ENCODE measurements at places on chromosomes 1 and 21.

DNA sequence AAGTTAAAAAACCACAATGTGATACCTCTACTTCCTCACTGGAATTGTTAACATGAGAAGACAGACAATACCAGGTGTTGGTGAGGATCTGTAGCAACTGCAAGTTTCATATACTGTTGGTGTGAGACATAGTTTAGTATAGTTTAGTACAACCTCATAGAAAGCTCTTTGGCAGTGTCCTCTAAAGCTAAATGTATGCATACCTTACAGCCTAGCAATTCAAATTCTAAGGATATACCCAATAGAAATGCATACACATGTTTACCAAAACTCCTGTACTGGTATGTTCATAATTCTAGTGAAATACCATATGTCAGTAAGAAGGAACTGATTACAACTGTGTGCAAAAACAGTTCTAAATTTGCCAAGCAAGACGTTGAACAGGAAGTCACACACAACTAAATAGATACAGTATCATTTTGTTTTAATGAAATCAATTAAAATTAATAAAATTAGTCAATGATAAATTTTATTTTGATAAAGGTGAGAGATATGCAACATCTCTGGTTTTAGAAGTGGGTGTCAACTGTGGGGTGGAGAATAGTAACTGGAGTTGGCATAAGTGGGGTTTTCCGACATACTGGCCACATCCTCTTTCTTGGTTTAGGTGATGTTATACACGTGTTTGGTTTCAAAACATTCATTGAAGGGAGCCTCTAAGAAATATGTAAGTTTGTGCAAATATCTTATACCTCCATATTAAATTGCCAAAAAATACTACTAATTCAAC is 450.7 kb downstream of the PTPRC start:
- no peak for DNase-seq

DNA sequence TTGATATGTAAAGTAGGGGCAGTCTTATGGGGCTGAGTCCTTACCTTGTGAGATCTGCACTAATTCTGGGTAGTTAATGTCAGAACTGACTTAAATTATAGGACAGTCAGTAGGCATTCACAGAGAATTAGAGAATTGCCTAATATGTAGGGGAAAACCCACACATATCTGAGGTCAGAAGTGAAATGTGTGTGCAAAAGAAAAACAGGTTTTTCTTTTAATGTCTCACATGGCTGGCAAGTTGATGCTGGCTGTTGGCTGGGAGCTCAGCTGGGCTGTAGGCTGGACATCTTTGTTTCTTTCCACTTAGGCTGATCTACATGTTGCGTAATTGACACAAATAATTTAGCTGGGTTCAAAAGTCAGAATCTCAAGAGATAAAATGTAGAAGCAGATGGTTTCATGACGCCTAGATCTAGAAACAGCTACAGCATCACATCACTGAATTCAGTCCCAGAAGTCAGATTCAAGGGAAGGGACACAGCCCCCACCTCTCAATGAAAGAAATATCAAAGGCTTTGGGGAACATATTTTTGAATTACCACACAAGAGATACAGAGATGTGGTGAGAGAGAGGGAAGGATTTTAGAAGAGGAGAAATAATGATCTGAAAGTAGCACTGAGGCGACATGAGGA is 98.9 kb downstream of the TNFSF18 start:
- no peak for DNase-seq

GRCh38 chr1:4124631-4125145 is 224.6 kb upstream of the C1orf174 start:
- no peak for DNase-seq

- DNase-seq: no peak
These were observed 56.4 kb upstream of the RUNX3 start for GRCh38 chr1:24986372-24986965.

- DNase-seq: no peak
These were observed 12.4 kb upstream of the SCAF4 start for GRCh38 chr21:31744182-31744800.

GRCh38 chr1:235018720-235019444 is 109.8 kb downstream of the TOMM20 start:
- DNase-seq: no peak

- DNase-seq: no peak
These were observed 120.9 kb downstream of the KCNN3 start for GRCh38 chr1:154749078-154749760.

GRCh38 chr1:167246971-167247370 is 26.3 kb downstream of the POU2F1 start:
- DNase-seq: no peak

DNA sequence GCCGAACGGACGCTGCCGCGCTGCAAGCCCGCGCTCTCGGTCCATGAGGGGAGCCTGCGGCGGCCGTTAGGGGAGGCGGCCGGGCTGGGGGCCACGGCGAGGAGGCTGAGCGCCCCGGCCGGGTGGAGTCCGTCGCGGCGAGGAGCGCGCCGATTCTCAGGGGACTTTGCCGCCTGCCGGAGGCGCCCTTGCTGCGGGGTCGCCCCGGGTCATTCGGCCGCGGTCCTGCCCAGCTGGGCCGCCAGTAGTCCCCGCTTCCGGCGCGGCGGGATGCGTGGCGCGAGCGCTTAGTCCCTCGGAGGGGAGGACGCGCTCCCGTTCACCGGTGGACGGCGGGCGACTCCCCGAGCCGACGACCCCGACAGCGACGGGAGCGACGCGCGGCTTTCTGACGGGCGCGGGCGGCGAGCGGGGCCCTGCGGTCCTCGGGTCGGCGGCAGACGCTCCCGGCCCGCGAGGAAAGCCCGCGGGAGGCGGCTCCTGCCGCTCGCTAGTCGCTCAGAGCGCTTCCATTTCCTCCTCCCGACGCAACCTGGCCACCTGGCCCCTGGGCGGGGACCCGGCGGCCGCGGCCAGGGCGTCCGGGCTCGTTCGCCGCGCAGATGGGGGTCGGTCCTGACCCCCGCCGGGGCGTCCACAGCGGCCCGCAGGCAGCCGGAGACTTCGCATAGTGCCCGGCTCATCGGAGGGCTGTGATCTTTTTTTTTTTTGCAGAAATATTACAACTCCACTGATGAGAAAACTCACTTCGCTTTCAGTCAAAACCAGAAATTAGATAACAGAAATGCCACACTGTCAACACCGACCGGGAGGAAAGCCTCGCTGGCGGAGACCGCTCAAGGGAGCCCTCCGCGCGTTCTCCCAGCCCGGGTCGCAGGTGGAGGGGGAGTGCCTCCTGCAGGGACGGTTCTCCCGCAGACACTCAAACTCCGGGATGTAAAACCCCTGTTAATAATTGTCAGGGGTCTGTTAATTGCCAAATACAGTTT is 641 bp upstream of the ZBTB21 start:
- no peak for DNase-seq
